ENCODE measurements at places on chromosomes 12 and 14.

DNA sequence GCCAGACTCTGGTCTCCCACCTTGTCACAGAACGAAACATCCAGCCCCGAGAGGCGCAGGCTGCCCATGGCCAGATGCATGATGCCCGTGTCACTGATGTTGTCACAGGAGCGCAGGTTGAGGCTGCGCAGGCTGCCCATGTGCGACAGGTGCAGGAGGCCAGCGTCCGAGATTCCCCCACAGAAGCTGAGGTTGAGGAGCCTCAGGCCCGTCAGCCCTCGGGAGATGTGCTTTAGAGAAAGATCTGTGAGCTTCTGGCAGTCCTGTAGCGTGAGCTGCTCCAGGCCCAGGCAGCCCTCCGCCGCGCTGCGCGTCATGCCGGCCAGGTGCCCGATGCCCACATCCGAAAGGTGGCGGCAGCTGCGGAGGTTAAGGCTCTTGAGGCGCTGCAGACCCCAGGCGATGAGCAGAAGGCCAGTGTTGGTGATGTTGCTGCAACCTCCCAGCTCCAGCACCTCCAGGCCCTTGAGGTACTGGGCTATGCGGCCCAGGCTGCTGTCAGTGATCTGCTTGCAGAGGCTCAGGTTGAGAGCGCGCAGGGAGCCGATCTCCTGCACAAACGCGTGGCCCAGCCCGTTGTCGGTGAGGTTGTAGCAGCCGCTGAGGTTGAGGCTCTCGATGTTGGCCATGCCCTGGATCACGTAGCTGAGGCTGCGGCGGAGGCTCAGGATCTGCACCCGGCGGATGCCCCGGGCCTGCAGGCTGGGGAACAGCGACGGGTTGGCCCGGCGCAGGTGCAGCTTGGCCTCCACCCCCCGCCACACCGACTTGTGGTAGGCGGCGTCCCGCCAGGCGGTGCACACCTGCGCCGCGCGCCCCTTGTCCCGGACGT, 991 bp downstream of the FBXL14 start:
- no peak for DNase-seq

- no peak for DNase-seq
Observed at GRCh38 chr14:22794551-22794951, 20.7 kb downstream of the SLC7A7 start.

DNA sequence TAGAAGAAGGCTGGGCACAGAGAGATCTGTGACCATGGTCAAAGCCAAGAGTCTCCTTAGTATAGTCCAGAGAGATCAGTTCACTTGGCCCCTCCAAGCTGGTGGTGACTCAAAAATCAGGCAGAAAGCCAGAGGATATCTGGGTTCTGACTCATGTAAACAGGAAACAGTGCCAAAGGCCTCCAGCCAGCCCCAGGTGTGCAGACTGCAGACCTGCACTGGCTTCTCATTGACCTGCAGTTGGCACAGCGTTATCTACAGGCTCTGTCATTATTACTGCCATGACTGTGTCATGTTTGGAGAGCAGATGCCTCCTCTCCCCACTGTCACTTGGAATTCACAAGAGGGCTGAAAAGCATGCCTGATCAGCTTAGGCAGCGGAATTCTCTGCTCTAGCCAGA, 295.7 kb upstream of the PRKD1 start:
- DNase-seq, result no peak

DNA sequence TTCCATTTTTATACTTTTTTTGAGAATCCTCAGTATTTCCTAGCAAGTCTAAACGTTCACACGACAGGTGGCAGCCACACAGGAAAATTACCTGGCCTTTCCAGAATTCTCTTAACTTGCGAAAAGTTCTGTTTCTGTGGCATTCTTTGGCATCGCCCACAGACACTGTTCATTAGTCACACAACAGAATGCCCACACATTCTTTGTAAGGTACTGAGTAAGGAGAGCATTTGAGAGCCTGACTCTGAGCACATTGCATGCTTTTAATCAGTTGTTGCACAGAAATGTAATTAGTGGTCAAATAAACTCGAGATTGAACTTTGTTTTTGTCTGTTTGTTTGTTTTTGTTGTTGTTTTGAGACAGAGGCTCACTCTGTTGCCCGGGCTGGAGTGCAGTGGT, 52.4 kb downstream of the LMNTD1 start:
- DNase-seq, result no peak

DNA sequence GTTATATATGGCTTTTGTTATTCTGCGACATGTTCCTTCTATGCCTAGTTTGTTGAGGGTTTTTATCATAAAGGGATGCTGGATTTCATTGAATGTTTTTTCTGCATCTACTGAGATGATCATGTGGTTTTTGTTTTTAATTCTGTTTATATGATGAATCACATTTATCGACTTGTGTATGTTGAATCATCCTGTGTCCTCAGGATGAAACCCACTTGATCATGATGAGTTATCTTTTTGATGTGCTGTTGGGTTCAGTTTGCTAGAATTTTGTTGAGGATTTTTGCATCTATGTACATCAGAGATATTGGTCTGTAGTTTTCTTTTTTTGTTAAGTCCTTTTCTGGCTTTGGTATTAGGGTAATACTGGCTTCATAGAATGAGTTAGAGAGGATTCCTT, 291.2 kb downstream of the AKAP6 start:
- DNase-seq, result no peak

DNA sequence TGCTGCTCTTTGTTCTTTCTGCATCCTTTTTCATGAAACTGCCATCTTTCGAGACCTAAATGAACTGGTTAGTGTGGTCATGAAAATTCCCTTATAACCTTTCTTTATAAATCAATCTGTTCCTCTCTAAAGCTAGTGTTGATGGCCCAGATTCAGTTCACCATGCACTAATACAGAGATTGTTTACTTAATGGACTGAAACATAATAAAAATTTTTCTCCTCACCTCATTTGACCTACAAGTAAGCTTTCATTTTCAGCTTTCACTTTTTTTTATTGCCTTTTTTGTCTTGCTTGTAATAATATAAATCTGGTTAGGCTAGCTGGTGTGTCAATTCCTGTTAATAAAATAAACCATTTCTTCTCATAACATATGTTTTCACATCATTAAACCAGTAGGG, 183.8 kb downstream of the CCDC59 start:
- no peak for DNase-seq

GRCh38 chr12:52185400-52185967, 6.3 kb downstream of the KRT80 start:
- DNase-seq, result no peak

DNA sequence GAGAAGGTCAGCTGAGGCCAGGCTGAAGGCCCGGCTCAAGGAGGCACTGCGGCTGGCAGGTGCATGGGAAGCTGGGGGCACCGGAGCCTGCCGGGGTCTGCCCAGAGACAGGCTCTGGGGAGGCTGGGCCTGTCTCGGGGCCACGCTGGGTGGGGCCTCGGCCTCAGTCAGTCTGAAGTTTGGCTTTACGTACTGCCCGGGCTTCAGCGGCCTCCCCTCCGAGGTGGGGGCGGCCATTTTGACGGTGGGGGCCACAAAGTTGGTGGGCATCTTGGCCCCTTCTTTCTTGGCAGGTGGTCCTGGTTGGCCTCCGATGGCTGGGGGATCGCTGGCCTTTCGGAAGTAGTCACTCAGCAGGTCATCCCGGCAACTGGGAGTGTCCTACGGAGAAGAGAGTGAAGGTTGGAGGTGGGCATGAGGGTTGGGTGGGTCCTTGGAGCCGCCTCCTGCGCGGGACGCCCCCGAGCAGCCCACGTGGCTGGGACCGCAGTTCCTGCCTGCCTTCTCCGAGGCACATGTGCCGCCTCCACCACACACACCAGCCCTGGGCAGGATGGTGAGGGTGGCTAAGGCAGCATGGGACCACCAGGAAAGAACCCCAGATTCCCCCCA, 28.9 kb upstream of the GPR68 start:
- DNase-seq, result no peak

GRCh38 chr14:96380735-96381134, 11.2 kb upstream of the AK7 start:
- DNase-seq, result no peak

DNA sequence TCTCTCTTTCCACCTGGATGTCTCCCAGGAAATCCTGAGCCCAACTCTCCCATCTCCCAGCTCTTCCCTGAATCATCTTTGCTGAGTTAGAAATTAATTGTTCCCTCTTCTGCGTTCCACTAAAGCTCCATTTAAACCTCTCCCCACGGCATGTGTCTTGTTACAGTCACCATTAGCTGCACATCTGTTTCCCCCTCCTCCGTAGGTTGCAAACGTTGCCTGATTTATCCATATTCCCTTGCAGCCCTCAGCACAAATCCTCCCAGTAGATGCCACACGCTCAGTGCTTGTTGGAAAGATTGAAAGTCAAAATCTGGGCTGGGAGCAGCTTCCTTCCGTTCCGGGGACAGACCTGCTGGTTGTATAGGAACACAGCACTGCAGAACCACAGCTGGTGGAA, 90.4 kb downstream of the SLC24A4 start:
- no peak for DNase-seq

Measured in stimulated activated CD8-positive, alpha-beta memory T cell treated with anti-CD3 and anti-CD28 coated beads, Interleukin-15, amount 100 ng/mL, for 1 hour (primary cell).